Spinal cord (tissue), 10 donors: ENCODE measurements at places on chromosomes 5 and 9. TPM values are rescaled to one million over a fixed set of nuclear protein-coding genes. Genes with fewer than 3 reads are reported as not detected.

The B4GALT1 gene
- 12.0 TPM for polyA plus RNA-seq

The MEGF10 gene
- 31.2 TPM for polyA plus RNA-seq

The CRHBP gene
- polyA plus RNA-seq: 7.1 TPM

The GABBR2 gene
- polyA plus RNA-seq: 140 TPM

The PCDHGC4 gene
- 91.8 TPM for polyA plus RNA-seq

The TLX3 gene
- 11.1 TPM for polyA plus RNA-seq

The TMEM171 gene
- 0.74 TPM for polyA plus RNA-seq

The HOMER1 gene
- polyA plus RNA-seq: 13.6 TPM

The ABO gene
- 2.9 TPM for polyA plus RNA-seq

The PCDHB5 gene
- 6.6 TPM for polyA plus RNA-seq

The FLT4 gene
- polyA plus RNA-seq: 8.3 TPM
